ENCODE measurements at places on chromosomes 2 and 18.

DNA sequence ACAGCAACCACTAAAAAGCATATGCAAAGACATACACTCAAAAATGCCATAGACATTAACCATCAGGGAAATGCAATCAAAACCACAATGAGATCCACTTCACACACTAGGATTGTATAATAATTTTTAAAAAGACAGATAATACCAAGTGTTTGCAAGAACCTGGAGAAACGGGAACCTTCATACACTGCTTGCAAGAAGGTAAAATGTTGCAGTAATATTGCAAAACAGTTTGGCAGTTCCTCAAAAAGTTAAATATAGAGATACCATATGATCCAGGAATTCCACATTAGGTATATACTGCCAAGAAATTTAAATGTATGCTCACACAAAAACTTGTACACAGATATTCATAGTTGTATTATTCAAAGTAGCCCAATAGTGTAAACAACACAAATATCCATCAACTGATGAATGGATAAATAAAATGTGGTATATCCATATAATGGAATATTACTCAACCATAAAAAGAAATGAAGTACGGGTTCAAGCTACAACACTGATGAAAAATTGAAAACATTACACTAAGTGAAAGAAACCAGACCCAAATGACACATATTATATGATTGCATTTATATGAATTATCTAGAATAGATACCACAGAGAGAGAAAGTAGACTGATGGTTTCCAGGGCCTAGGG, 14.7 kb upstream of the CHMP3 start:
- DNase-seq, result no peak

- DNase-seq, result no peak
These were observed 192.8 kb downstream of the ANKRD30B start for GRCh38 chr18:14940735-14941134.

DNA sequence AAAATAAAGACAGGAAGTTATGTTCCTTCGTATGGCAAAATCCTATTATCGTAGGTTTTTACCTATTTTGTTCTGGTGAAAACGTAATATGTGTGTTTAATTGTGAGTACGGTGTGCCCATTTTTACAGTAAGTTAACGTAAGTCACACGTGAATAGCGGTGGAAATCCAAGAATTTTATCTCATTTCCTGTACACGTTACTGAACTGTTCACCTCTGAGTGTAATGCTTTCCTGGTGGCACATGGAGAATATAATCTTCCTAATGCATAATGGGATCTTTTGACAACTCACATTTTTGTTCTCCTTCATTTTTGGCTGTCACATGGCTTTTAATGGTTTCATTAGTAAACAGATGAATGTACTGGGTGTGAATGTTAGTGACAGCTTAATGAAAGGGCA, 28.2 kb downstream of the BCL2L11 start:
- DNase-seq, result no peak

GRCh38 chr2:241399941-241400922, 44.1 kb downstream of the FARP2 start:
- DNase-seq, result no peak

DNA sequence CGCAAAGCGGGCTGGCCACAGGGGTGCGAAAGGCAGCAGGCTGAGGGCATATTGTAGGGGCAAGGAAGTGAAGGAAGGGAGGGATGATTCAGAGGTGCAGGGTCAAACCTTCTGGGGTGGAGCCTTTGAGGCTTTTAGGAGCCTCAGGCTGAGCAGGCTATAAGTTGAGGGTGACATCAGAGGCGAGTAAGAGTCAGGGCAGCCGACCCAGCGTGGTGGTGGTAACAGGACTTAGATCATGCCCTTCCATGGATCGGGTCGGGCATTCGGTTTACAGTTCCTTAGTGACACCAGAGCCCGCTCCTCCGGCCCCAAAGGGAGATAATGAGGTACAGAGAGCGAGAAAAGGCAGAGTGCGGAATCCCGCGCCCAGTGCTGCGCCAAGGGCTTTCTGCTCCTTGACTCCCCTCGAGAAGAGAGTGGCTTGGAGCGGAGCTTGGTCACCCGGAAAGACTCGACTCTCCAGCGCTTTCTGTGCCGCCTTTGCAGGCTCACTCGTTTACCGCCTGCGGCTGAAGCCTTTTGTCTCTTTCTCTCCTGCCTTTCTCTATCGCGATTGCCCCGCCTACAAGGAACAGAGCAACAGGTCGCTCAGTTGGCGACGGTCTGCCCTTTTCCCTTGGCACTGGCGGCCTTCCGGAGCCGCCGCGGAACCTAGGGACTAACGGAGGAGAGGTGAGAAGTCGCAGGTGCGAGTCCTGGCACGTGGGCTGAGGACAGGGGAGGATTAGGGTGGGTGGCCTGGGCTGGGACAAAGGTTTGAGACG, 720 bp downstream of the LBX2 start:
- DNase-seq, result no peak

DNA sequence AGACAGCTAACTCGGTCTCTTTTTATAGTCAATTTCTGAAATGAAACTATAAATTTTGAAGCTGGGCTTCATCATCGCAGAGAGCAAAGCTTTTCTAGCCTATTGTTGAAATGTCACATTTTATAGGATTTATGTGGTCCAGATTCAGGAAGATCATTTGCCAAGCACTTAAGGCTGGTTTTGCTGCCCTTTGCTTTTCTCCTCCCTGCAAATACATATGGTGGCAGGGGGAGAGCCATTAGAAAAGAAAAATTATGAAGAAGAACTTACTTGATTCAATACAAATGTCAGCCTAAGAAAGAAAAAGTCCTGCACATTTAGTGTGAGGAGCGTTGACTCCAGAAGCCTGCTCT, 206.9 kb upstream of the NRP2 start:
- DNase-seq, result no peak

GRCh38 chr2:121189011-121189410, 96.0 kb downstream of the TFCP2L1 start:
- peak; percentile 21 for DNase-seq

DNA sequence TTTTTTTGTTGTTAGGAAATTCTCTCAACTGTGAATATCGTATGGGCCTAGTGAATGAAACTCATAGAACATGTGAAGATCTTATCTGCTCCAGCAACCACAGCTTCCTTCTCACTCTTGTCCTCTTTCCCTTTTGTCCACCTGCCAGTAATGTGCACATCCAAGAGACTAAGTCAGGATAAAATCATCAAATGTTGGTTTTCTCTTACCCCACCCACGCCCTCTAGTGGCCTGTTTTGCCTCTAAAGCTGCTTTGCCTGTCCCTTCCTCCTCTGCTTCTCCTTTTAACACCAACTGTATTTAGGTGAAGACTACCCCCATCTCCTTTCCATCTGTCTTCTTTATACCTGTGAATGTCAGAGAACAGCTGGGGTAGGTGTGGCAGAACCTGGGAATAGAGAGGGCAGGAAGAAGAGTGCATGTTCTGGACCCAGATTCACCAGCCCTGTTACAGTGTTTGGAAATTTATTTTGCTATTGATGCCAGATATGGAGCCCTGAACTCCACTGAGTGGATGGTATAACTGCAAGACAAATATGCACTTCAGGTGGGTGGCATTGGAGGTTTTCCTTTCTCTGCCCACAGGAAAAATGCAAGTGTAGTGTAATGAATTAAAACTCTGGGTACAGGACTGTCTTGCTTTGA, 8.4 kb upstream of the MGAT5 start:
- DNase-seq, result peak; percentile 90

DNA sequence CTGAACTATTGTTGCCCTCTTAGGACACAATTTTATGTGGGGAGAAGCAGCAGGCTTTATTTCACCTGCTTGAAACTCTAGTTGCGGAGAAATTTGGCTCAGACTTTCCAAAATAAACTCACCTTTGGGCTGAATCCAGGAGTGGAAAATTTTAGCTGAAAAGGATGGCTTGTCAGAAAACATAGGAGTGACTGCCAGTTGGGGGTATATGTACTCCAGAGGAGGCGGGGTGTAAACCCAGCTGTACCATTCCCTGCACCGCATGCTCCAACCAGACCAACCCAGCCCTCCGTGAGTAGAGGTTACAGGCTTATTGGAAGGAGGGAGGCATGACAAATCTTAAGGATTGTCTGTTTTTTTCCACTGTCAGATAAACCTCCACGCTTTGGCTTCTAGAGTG, 53.8 kb downstream of the PRKCE start:
- DNase-seq, result no peak

GRCh38 chr18:66560094-66560493, 43.8 kb downstream of the CDH19 start:
- peak; percentile 61 for DNase-seq

DNA sequence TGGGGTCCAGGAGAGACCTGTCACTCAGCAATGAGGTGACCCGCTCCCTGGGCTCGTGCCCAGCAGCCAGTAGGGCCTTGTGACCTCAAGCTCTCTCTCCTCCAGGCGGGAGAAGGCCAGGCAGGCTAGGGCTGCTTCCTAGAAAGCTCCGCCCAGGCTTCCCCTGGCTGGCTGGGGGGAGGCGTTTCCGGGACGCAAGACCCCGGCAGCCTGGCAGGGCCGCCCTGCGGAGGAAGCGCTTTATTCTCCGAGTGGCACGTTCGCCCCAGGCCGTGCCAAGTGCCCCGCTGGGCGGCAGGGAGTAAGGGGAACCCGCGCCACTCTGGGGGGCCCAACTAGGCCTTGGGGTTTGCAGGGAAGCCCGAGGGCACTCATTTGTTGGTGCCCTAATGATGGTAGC, 21.2 kb upstream of the EPAS1 start:
- DNase-seq, result no peak

DNA sequence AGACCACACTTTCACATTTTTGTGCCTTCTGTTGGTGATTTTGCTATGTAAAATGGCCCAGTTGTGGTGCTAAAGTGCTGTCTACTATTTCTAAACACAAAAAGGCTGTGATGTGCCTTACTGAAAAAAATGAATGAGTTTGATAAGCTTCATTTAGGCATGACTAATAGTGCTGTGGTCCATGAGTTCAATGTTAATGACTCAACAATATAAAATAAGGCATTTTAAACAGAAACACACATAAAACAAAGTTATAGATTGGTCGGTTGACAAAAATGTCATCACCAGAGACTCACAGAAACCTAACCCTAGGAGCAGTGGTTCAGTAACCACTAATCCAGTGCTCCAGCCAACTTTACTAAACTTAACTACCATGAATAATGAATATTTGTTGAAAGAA, 160.0 kb downstream of the DNAH6 start:
- DNase-seq, result no peak

DNA sequence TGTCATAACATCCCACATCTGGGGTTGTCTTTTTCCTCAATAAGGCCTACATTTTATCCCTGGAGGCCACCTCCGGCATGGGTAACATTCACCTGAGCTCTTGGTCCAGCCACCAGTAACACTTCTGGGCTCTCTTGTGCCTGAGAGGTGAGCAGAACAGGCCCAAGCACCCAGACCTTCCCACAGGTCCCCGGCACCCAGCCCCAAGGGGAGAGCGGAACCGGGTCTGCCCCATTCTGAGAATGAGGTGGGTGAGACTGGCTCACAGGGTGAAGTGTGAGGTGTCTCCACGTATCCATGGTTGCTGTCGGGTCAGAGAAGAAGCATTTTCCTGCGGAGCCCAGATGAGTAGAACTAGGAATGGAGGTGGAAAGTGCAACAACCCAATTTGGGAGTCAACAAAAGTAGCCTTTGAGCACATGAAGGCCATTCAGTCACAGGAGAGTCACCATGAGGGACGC, 496.7 kb upstream of the MYT1L start:
- DNase-seq, result no peak
